Heart left ventricle (tissue), 16 donors: ENCODE measurements at places on chromosomes 5 and 9.

DNA sequence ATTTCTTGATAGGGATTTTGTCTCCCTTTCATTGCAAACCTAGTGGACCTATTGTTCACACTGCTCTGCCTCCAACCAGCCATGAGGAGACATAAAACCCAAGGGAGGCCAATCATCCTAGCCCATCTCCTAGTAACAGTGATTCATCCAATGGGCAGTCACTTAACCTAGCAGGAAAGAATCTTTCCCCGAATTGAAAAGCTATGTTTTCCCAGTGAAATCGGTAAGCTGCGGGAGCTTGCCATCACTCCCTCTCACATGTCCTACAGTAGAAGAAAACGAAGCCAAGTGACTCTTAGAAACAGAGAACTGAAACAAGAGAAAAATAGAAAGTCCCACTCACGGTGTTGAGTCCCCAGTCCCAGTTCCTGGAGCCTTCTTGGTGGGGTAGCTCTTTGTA lies 123.3 kb downstream of the SUSD1 start:
- no peak for DNase-seq

DNA sequence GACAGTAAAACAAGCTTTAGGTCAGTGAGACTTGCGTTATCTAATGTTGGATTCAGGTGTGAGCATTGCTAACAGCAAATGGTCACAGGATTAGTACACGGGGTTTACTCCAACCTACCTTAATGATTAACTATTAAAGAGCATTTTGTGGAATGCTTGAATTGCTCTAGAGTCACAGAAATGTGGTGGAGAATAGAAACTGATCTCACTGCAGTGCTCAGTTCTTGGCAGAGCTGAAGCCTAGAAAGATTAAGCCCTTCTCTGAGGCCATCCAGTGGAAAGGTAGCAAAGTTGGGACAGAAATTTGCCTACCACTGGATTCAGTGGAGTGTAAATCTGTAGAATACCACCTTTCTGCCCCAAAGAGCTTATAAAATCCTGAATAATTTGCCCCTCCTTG lies 60.9 kb downstream of the ICE1 start:
- DNase-seq: no peak

DNA sequence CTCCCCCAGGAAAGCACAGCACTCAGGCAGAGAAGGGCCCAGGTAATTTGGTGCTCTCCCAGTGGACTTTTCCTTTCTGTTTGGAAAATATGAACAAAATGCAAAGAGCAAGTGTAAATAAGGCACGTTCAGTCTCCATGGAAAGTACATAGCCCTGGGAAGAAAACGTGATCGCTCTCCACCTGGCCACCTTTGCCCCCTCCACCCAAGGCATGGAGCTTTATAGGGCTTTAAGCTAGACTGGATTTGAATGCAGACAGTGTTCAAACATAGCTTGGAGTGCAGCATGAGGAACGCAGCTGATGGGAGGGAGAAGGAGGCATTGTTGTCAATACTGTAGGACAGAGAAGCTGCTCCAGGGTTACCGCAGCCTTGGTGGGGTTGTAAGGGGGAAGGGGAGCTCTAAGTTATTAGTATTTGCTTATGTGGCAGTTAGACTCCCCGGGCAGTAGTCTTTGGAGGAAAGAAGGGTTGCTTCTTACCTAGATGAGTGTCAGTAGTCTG lies 500.2 kb downstream of the SPOCK1 start:
- no peak for DNase-seq

- no peak for DNase-seq
Observed at GRCh38 chr9:118693645-118694044, 675.6 kb downstream of the BRINP1 start.

GRCh38 chr5:33369485-33370465 lies 71.0 kb upstream of the TARS1 start:
- DNase-seq: no peak

- DNase-seq: no peak
Observed at GRCh38 chr9:36623280-36623679, 50.6 kb downstream of the MELK start.

DNA sequence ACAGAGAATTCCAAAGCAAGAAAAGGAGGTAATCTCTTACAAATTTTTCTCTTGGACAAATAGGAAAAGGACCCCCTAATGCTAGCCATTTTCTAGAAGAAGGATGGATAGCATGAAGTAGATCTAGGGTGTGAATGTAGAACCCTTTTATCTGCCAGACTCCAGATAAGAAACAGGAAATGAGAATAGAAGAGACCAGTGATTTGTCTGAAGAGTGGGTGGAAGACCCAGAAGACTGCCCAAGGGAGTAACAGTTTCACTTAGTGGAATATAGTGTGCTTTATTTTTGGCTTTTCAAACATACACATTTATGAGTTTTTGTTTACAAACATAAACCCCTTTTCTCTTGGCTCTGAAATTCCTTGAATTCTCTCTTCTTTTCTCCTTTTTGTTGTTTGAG lies 25.0 kb downstream of the ECM2 start:
- no peak for DNase-seq

- no peak for DNase-seq
Observed at GRCh38 chr5:114265432-114266060, 96.3 kb upstream of the KCNN2 start.
